ENCODE measurements at places on chromosomes 1 and 21.

DNA sequence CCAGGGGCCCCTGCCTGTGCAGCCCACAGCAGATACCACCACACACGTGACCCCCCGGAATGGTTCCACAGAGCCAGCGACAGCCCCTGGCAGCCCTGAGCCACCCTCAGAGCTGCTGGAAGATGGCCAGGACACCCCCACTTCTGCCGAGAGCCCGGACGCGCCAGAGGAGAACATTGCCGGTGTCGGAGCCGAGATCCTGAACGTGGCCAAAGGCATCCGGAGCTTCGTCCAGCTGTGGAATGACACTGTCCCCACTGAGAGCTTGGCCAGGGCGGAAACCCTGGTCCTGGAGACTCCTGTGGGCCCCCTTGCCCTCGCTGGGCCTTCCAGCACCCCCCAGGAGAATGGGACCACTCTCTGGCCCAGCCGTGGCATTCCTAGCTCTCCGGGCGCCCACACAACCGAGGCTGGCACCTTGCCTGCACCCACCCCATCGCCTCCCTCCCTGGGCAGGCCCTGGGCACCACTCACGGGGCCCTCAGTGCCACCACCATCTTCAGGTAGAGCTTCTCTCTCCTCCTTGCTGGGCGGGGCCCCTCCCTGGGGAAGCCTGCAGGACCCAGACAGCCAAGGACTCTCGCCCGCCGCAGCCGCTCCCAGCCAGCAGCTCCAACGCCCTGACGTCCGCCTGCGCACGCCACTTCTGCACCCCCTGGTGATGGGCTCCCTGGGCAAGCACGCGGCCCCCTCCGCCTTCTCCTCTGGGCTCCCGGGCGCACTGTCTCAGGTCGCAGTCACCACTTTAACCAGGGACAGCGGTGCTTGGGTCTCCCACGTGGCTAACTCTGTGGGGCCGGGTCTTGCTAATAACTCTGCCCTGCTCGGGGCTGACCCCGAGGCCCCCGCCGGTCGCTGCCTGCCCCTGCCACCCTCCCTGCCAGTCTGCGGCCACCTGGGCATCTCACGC, 51.0 kb downstream of the COL18A1 start:
- DNase-seq, result no peak

DNA sequence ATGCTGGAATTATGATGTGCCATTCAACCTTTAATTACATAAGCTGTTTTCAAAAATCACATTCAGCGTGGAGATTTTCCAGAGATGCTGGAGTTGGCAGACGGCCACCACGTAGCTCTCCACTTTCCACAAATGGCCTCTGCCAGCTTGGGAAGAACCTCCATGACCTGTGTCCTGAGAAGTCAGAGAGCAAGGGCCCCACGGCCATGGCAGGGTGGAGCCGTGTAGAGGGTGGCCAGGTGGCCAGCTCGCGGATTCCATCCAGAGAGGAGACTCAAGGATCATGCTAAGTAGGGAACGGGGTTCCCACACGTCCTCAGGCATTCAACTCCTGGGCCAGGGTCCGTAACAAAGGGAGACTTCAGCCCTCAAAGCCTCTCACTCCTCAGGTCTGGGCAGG, 1.3 kb upstream of the GALE start:
- no peak for DNase-seq

GRCh38 chr1:160282807-160283206, 2.1 kb downstream of the PEX19 start:
- no peak for DNase-seq

DNA sequence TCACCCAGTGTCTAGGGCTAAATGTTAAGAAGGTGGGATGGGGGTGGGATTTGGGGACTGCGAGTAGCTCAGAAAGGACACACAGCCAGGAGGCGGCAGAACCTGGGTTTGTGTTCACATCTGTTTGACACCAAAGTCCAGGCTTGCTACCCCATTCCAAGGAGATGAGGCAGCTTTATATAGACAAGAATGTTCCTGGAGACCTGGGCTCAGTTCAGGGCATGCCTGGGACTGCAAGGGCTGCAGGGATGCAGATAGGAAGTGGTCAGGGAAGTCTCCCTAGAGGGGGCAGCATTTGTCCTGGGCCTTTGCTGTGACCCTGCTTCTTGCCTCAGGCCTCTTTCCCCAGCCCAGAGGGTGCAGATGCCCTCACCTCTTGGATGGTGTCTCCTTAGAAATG, 16.3 kb downstream of the PADI3 start:
- DNase-seq, result no peak

GRCh38 chr1:160325252-160325651, 17.8 kb downstream of the COPA start:
- DNase-seq, result no peak

- DNase-seq, result no peak
Observed at GRCh38 chr1:198280080-198280479, 123.3 kb downstream of the NEK7 start.
